ENCODE measurements at places on chromosomes 1 and 21.

DNA sequence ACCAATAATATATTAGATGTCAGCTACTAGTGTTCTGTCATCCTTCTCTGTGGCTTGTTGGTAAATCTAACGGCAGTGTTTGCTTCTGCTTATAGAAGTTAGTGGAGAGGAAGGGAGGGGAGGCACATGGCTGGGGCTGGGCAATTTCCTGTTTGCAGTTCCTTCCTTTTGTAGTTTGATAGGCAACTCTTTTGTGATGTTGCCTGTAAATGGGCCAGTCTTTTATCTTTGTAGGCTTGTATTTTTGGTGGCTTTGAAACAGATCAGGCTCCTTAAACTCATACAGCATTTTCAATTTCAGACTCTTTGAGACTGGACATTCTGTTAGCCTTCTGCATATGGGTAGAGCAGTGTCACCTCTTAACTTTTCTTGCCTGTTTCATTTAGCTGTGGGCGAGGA is 48.1 kb downstream of the CDC14A start:
- no peak for DNase-seq

DNA sequence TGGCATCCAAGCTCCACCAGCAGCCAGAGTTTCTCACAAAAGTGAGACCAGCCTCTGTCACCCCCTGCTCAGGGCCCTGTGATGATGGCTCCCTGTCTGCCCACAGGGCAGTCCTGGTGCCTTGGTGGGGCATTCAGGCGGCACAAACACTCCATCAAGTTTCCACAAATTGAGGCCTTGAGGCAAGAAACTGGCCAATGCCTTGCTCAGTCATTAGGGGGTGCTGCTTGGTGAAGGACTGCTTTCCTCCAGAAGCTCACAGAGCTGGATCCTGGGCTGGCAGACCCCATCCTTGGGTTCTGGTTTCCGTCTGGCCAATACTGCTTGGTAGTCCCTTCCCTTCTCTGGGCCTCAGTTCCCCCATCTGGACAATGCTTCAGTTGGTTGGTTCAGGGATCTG is 12.5 kb upstream of the AHDC1 start:
- no peak for DNase-seq

GRCh38 chr1:21318714-21319159 is 28.5 kb upstream of the ECE1 start:
- DNase-seq = peak; percentile 80

DNA sequence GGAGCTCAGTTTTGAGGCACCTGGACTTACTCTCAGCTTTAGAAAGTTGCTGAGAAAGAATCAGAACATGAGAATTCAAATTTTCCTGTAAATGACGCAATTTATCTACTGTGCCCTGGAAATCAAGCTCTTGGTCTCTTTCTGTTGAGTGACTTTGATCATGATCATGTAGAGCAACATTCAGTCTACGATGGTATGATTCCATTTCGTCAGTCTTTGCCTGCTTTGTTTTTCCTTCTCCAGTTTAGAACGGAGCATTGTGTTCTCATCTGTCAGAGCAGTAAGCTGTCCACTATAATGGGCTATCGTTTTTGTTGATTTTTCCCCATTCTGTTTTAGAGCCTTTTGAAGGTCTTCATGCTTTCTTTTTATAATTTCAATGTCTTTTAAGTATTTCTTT is 20.7 kb downstream of the SFT2D2 start:
- DNase-seq = no peak

DNA sequence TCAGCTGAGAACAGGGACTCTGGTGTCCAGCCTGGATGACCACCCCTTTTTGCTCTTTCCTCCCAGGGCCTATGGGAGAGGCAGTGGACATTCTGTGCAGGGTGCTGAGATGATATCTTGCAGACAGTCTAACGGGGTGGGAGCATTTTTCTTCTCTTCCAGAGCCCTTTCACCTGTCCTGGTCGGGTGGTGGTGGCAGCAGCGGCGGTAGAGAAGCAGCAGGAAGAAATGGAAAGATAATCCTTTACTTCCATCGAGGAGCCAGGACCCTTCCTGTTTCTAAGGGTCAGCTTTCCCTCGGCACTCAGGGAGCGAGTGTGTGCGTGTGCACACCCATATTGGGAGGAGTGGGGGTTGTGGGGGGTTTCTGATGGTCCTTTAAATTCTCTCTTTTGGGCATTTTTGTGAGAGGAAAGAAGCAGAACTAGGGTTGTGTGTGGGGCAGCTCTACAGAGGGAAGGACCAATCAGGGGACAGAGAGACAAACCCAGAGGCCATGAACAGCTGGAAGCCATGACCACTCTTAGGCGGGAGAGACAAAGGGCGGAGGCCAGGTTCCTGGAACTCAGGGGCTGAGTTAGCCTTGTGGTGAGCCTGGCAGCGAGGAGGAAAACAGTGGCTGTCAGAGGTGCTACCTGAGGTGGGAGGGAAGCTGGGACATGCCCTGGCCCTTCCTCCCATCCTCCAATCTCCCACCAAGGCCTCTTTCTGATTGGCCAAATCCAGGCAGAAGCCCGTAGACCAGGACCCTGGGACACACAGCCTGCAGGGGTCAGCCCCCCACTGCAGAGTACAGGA is 31.2 kb upstream of the CSF3R start:
- no peak for DNase-seq

- no peak for DNase-seq
Observed at GRCh38 chr1:21631944-21632887, 36.9 kb downstream of the RAP1GAP start.

DNA sequence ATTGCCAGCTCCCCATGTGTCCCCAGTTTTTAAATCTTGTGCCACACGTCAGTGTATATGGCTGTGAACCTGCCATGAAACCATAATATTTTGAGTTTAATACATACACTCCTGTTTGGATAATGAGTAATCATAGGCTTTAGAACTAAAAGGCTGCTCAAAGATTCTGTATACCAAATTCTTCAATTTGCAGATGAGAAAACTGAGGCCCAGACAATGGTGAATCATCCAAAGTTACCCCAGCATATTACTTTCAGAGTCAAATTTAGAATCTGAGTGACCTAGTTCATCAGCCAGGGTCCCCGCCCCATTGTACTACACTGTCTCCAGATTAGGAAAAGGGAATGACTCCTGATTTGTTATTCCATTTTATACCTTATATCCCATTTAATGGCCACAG is 224.6 kb downstream of the FGGY start:
- no peak for DNase-seq

- no peak for DNase-seq
Observed at GRCh38 chr1:62826901-62827300, 43.0 kb downstream of the ATG4C start.

DNA sequence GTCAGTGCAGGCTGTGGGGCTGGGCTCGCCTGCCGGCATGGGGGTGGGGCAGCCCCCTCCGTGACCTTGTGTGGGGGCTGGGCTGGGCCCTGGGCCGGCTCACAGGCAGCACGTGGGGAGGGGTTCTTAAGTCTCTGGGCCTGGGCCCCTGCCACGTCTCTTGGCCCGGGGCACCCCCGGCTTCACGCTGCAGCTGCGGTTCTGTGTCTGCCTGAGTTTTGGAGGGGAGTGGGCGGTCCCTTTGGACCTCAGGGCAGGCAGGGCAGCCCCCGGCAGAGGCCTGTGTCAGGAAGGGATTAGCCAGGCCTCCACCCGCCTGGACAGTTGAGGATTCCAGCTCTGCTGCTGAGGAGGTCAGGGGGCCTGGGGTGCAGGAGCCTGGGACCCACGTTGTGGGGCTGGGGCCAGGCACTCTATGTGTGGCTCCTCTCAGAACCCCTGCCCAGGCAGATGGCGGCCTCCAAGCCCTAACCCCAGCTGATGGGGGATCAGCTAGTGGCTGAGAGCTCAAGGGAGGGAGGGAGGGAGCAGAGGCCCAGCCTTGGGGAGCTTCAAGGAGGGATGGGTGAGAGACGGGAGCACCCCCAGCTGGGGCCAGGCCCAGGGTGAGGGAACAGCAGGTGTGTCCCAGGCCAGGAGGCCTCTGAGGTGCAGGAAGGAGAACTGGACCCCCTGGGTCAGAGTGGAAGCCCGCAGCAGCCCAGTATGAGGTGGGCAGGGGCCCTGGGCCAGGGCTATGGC is 1.8 kb upstream of the PLCH2 start:
- no peak for DNase-seq

DNA sequence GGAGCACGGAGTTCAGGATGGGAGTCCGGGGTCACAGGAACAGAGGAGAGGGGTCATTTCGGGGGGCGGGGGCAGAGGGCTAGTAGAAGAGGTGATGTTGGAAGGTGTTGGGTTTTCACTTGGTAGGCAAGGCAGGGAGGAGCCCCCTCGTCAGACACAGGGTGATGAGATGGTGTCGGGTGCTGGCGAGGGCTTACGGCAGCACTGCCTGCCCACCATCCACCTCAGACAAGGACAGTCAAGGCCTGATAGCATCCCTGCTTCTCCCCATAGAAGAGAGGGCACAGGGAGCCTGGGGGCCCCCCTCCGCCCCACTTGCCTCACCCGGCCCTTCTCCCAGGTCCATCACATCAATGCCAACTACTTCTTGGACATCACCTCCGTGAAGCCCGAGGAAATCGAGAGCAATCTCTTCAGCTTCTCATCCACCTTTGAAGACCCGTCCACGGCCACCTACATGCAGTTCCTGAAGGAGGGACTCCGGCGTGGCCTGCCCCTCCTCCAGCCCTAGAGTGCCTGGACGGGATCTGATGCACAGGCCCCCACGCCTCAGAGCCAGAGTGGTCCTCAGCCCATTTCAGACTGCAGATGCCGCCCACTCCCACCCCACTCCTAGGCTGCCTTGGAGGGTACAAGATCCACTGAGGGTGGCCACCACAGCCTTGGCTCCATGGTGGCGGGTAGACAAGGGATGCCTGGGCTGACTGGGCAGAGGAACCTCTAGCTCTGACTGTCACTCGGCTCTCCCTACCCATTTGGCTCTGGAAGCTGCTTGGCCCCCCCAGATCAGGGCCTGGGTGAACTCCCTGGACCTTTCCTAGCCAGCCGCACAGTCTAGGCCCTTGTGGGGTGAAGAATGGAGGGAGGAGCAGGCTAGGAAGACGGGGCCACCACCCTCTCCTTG is 4.3 kb upstream of the MTFR1L start:
- no peak for DNase-seq

DNA sequence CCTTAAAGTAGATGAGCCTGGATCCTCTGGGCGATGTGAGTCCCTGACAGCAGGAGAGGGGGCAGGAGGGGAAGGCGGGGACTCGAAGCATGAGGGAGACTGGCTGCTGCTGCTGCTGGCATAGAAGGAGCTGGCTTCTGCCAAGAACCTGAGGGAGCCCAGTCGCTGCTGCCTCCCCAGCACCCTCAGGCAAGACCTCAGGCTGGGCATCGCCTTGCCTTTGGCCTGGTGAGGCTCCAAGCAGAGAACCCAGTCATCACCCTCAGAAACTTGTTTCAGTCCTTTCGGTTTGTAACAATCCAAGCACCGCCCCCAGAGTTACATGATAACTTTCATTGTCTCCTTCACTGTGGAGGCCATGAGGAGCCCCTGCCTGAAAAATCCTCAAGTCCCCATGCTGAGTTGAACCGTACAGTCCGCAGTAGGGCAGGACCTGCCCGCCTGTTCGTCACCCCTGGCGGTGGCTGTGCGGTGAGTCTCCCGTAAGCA is 38.8 kb downstream of the POFUT2 start:
- no peak for DNase-seq

DNA sequence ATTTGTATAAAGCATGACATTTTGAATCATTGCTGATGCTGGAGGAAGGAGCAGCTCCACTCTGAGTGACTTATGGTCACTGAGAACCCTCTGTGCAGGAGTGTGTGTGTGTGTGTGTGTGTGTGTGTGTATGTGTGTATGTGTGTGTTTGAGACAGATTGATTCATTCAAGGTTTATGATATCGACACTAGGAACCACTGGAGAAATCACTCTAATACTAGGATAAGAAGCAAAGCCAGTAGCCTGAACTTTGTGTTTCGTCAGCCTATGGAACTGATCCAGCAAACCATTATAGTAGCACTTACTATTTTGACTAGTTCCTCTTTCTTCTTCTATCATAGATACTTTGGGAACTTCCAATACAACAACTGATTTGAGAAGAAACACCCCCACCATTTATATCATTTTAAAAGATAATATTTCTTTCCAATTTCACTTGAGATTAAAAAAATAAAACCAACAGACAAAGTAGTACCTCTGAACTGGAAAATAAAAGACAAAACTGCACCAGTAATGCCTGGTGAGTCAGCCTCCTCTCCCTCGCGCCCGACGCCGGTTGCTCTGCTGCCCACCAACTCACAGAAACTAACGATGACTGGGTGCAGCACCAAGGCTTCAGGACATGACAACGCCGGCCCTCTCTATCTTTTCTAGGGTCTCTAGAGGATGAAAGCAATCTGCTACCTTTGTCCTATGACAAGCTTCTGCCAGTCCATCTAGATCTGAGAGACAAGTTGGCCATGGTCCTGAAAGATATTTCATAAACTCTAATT is 20.9 kb downstream of the SLAMF1 start:
- no peak for DNase-seq

DNA sequence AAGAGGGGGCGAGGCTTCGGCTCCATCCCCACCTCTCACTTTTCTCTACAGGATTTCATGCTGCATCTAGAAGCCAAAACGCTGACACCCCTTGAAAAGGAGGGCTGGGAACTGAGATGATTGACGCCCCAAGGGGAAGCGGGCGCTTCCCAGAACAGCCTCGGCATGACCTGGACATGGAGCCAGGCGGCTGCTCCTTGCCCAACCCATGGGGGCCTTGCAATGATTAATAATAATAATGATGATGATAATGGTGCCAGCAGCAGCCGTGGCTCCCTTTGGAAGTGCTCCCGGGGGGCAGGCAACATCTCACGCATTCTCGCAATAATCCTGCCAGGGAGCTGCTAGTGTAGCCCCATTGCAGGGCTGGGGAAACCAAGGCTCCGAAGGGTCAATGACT is 78.2 kb downstream of the RAP1GAP start:
- no peak for DNase-seq

DNA sequence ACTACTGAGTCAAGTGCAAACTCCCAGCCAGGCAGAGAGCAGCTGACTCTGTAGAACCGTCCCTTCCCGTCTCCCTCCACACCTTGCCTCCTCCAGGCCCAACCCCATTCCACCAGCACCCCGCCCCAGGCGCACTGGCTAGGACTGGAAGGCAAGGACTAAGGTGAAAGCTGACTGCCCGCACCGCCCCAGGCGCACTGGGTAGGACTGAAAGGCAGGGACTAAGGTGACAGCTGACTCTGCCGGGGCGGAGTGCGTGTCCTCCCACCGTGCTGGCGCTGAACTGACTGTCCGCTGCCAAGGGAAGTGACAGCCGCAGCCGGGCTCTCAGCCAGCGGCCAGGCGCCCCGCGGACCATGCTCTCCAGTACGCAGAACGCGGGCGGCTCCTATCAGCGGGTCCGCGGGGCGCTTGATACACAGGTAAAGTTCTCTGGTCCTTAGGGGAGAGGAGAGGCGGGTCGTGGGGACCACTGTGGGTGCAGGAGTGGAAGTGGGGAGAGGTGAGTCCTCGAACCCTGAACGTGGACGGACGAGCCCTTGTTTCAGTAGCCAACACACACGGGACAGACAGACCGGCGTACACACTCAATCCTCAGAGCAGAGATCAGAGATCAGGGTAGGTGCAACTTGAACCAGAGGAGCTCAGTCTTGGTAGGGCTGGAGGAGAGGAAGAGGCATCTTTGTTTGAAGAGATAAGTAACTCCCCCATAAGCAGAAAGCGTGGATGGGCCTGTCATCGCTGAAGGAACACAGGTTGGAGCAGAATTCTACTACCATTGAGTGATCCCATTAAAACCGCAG is 58.0 kb downstream of the RBM11 start:
- no peak for DNase-seq

Measured in thoracic aorta (tissue), 2 donors.